Left ventricle myocardium inferior (tissue), 1 donor: ENCODE measurements at places on chromosomes 3 and 15.

DNA sequence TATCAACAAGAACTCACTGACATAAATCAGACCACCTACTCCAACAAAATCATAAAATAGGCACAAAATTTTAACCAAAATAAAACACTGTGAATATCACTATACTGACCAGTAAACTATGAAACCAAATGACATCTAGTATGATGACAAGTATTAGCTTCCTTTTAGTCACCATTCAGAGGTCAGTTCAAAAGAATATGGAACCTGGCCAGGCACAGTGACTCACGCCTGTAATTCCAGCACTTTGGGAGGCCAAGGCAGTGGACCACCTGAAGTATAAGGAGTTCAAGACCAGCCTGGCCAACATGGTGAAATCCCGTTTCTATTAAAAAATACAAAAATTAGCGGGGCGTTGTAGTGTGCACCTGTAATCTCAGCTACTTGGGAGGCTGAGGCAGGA is 65.8 kb downstream of the SMARCC1 start:
- no peak for DNase-seq

DNA sequence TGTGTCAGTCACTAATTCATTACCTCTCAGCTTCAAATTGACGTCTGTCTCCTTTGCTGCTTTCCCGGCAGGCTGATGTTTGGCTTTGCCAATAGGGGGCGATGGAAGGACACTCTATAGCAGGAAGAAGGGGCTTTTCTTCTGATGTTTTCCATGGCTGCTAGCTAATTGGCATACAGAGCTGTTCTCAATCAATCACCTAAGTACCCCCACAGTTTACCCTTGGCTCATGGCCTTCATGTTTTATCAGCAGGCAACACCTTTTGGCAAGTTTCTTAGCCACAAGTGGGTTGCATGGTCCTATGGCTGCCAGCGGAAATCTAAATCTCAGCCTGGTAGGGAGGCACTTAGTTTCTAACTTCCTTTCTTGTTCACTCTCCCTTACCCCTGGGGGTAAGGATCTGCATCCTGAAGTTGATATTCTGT is 45.0 kb downstream of the ESYT3 start:
- no peak for DNase-seq

GRCh38 chr3:170508291-170508690 is 77.6 kb downstream of the SLC7A14 start:
- DNase-seq = no peak

- no peak for DNase-seq
These were observed 13.4 kb upstream of the MAGEF1 start for GRCh38 chr3:184725176-184725719.

DNA sequence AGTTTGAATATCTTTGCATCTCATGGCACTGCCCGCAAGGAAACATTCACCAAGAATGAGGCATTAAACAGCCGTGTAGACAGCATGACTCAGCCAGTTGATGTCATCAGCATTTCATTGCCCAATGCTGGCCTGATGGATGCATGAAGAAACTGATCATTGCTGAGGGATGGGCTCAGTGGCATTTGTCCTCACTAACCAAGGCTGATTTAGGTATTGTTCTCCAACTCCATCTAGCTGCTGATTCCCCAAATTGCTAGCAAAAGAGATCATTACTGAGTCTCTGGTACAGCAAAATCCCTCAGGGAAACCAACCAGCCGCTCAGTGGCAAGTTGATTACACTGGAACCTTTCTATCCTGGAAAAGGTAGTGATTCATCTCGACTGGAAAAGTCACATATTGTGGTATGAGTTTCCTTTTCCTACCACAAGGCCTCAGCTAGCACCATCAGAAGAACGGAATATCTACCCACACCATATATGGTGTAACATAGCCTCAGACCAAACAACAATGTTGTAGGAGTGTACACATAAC is 186.5 kb upstream of the GAP43 start:
- DNase-seq = no peak

DNA sequence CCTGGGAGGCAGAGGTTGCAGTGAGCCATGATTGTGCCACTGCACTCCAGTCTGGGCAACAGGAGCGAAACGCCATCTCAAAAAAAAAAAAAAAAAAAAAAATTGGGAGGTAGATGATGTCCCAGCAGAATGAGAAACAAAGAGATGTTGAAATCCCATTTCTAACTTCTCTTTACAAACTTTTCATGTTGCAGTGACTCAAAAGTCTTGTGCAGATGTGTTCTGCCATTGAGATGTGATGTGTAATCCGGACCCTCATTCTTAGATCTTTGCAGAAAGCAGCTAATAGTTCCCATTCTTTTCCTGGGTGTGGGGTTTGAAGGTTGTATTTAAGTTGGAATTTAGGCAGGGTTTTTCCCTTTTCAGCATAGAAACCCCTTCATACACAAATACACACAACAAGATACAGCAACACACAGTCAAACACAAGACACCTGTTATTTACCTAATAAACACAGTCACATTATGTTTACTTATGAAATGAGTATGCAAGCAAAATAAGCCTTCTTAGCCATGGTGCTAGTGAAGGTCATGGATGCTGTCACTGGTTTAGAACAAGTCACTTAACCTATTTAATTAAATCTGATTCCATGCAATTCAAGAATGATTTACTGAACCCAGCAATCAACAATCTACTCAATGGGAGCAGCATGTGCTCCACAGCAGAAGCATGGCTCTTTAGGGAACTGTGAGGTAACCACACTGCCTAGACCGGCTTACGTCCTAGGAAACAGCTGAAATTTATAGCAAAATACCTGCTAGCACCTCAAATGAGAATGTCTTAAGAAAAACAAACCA is 14.9 kb downstream of the SIAH2 start:
- no peak for DNase-seq

DNA sequence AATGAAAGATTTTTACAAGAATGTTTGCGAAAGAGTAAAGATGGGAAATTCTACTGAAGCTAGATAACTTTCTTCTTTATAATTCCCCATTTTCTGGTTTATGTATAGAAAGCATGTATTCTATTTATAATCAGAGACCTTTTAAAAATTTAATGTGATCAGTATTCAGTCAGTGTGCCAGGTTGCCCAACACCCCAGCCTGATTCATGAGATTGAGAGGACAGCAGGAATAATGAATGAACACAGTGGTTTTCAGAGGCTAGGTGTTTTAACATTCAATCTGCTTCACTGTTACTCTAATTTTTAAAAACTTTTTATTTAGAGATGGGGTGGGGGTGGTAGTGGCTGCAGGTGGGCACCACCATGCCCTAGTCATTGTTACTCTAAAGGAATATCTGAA is 4.7 kb downstream of the WWTR1 start:
- no peak for DNase-seq

DNA sequence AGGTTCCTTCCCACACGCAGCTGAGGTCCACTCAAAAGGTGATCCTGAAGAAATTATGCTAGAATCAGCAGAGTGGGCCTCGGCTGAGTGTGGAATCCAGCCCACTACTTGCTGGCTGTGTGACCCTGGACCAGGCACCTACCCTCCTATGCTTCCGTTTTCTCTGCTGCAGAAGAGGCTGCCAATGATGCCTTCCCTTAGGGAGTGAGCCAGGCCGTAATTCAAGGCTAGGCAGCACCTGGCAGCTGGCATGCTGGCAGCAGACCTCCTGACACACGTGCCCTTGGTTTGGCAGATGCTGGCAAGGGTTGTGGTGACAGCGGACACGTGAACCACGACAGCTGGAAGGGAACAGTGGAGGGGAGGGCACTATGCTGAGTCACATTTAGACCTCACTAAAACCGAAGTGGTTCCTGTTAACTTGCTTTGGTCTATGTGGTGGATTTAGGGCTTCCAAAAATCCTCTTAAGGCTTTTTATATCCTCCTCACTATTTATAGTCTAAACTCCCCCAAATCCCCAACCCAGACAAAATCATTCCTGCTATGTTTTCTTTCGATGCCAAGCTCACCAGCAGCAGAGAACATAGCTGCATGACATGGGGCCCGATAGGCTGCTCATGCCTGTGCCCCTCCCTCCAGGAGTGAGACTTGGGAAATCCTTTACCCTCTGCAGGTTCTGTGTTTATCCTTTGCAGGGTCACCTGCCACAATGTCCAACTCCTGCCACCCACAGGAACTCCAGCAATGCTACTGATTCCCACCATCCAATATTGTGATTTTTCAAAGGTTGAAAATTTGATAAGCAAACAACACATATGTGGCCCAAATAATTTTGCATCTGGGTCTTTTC is 10.6 kb upstream of the PCSK6 start:
- peak; percentile 77 for DNase-seq

DNA sequence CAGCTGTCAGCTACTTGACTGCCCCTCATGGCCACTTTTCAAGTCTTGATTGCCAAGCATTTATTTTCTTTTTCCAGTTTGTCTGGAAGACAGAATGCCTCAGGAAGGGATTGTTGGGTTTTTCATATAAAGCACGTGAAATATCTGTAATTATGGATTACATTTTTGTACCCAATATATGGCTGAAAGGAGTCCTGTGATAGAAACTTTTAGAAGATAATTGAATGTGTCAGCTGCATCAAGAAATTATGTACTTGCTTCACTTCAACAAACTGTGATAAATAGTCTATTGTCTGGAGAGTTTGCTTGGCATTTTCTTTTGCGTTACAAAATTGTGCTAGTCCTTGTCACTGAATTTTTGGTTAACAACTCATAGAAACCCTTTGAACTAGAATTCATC is 247.9 kb upstream of the SLCO3A1 start:
- no peak for DNase-seq

GRCh38 chr15:28986108-28986507 is 100.3 kb downstream of the APBA2 start:
- no peak for DNase-seq

GRCh38 chr3:163560459-163560858 is 1517.8 kb downstream of the SI start:
- DNase-seq = no peak

- no peak for DNase-seq
These were observed 583.9 kb downstream of the RBMS3 start for GRCh38 chr3:29864809-29865208.

GRCh38 chr3:27590437-27591298 is 106.5 kb upstream of the SLC4A7 start:
- no peak for DNase-seq

- DNase-seq = peak; percentile 29
These were observed 28.5 kb upstream of the KCNMB2 start for GRCh38 chr3:178507507-178508442.

DNA sequence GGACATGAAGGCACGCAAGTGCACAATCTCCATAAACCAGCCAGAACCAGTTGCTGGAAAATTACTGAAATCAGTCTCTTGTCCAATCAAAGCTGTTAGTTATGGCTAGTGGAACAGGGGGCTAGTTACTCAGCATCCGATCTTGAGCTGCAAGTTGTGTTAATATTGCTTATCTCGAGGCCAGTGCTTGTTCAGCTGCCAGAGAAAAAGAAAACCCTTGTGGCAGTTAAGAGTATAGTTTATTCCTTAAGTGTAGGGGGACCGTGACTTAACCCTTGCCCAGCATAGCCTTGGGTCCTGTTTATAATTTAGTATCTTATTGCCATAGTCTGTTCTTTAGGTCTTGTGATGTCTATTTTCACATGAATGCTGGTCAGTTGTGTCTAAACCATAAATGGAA is 268.5 kb downstream of the CD47 start:
- DNase-seq = no peak

DNA sequence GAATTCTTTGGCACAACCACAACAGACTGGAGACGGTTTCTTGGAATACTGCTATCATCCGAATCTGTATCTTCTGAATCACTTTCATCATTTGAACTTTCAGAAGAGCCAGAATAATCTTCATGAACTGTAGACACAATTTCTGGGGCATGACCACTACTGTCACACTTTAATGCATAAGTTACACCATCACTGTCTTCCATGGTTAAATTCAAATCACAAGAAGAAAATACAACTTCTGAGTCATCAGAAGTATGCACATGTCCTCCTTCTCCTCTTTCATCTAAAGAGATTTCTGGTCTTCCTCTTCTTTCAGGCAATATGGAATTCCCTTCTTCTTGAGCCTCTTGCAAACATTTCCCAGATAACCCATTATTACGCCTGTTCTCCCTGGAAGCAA is 42.5 kb downstream of the SETD2 start:
- DNase-seq = no peak

DNA sequence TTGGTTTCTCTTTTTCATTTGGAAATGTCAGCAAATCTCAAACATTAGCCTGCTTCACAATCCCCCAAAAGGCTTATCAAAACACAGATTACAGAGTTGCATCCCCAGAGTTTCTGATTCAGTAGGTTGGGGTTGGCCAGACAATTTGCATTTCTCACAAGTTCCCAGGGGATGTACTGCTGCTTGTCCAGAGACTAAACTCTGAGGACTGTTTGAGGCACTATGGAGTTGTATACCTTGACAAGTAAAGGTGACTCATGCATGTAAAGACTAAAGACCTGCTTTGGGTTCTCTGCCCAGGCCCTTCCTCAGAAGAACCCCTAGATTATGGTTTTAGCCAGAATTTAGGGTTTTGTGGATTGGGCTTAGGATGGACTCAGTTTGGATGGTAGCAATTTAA is 151.1 kb upstream of the ARHGEF26 start:
- DNase-seq = no peak

- no peak for DNase-seq
These were observed 15.9 kb upstream of the GREM1 start for GRCh38 chr15:32701863-32702262.

DNA sequence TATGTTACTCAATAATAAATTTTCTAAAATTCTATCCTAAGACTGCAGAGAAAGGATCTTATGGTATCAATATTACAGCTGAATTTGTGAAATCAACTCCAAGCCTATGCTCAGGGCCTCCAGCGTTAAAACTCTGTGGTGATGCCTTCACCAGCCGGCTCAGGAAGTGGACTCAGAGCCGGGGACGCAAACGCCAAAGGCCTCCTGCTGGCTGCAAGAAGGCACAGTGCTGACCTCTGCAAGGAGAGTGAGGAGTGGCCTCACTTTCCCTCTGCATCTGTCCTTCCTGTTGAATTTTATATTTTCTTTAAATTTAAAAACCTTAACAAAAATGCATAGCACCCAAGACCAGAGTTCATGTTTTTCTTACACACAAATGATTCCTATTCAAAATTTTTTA is 48.5 kb downstream of the HERC2 start:
- no peak for DNase-seq

DNA sequence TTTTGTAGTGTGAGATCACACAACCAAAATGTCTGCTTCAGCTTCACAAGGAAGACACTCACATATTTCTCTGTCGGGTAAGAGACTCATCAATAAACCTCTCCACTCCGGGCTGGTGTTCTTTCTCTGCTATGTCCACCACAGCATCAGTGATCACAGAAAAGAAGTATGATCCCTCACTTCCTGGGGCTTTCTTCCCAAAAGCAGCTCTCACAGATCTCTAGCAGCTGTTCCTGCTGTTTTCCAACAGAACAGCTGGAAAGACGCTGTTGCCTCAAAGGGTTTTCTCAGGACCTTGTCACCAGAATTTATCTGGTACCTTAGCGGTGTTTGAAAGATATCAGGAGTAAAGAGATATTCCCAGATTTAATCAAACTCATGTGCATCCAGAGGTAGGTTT is 46.4 kb downstream of the GATM start:
- no peak for DNase-seq

DNA sequence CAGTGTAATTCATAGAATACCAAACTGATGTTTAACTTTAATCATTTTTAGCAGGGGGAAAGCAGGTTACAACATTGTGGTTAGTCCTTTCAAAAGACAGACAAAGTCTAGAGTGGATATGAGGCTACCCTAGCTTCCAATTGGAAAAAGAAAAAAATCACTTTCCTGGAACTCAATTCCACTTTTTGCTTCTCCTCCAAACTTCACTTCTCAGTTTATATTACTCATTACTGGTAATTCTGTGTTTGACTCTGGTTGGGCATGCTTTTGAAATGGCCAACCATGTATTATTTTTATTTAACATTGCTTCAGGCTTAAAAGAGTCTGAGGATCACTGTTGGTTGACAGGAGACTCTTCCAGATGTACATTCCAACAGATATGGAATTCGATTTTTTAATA is 84.8 kb downstream of the RAP2B start:
- DNase-seq = no peak

- no peak for DNase-seq
These were observed 12.1 kb downstream of the SACM1L start for GRCh38 chr3:45701172-45701867.
